ENCODE measurements at places on chromosomes 5 and 9. TPM values are rescaled to one million over a fixed set of nuclear protein-coding genes. Genes with fewer than 3 reads are reported as not detected.

ARID3C gene
- total RNA-seq: not detected

SURF4 gene
- 370 TPM for total RNA-seq

LECT2 gene
- total RNA-seq: not detected

IFNB1 gene
- total RNA-seq: not detected

ALAD gene
- 14.5 TPM for total RNA-seq

SNAPC3 gene
- 26.7 TPM for total RNA-seq

ZDHHC21 gene
- 2.1 TPM for total RNA-seq

DNA sequence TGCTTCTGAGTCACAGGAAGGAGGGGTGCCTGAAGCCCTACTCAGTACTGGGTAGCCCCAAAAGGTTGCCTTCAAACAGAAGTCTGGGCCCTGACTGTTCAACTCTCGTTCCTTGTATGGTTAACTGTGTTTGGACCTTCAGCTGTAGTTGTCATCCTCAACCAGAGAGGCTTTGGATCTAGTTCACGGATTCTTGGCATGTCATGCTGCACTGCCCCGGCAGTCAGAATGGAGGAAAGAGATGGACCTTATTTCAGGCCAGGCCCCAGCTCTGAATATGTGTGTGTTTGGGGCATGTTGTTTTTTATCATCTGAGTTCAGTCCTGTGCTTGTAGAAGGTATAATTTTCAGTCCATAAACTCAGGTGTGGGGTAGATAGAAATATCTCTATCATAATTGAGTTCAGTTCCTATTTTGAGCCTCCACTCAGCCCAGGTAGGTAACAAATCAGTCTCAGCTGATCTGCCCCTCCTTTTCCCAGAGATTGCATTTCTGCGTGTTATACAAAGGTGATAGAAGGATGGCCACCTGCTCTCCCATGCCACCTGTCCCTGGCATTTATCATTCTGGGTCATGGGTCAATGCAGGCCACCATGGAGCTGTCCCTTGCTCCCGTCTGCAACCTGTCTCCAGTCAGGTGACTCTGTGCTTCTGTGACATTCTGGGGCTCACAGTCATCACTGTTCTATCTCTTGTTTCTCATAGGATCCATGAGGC, 127.5 kb upstream of the CPEB4 start:
- DNase-seq: no peak

DNA sequence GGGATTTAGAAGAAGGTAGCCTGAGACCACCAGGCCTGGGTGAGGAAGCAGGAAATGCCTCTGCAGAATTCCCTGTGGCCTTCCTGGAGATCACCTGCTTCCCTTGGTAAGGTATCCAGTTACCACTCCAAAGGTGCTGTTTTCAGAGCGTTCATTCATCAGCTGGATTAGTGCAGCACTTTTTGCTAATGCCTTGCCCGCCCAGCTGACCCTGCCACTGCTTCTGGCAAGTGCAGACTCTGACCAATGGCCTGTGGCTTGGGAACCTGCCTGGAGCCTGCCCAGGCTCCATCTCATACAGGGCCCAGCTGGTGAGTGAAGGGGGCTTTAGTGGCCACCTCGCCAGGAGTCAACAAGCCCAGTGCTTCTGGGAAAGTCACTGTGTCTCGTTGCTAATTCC, 48.6 kb downstream of the FOXI1 start:
- no peak for DNase-seq

GRCh38 chr9:72023596-72023995, 36.8 kb downstream of the C9orf57 start:
- DNase-seq: no peak

DNA sequence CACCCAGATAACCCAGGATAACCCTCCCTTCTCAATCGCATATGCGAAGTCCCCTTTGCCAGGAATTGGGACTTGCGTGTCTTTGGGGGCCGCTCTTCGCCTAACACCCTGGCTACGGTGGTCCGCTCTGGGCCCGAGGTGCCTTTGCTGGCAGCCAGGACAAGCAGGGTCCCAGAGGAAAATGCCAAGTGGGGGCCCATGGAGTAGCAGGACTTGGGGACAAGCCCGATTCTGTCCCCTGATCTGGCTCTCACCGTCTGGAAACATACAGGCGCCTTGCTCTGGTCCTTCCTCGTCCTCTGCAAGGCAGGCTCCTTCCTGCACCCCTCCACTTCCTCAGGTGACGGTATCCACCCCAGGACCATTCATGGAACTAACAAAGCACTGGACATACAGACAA, 78.1 kb upstream of the UNC5A start:
- DNase-seq: no peak

DNA sequence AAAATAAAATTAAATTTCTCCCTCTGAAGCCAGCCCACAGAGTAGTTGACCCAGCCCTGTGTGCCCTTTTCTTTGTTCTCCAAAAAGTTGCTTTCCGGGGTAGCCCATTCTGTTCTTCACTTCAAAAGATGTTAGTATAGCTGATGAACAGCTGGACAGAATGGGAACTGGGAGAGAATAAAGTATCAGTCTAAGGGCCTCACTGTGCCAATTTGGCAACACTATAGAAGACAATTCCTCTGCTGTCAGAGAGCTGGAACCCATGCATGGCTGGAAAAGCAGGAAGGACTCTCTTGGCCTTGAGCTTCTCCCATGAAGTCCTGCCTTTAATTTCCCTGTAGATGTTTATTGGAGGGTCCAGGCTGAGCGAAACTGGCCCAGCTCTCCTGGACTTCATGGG, 11.0 kb upstream of the TNFSF8 start:
- no peak for DNase-seq

DNA sequence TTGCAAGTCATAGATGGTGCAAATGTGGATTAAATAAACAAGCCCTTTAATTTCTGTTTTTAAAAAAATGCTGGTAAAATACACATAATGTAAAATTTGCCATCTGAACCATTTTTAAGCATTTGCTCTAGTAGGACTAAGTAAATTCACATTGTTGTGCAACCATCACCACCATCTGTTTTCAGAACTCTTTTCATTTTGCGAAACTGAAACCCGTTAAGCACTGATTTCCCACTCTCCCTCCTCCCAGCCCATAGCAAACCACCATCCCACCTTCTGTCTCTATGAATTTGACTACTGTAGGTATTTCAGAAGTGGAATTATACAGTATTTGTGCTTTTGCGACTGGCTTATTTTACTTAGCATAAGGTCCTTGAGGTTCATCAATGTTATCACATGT, 103.3 kb upstream of the CNTLN start:
- DNase-seq: no peak

DNA sequence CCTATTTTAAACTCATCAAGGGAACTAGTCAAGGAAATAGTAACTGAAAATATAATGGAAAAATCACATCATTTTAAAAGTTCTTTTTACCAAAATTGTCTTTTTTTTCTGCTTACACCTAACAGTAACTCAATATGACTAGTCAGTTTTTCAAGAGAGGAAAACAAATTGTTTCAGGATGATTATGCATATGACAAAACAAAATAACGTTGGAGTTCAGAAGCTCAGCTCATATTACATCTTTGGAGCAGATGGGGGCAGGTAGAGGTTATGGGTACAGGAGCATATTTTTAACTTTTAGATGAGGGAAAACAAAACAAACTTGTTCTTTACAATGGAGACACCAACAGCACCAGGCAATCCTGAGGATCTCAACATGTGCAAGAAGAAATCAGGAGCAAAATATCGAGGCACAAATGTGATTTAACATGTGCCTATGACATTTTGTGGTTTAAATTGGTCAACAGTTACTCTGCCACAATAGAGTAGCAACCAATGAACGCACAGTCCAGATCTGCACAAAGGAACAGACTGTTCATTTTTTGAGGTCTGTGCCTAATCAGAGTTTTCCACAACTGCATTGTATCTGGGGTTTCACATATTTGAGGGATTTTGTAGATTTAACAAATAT, 659.0 kb downstream of the ANXA1 start:
- DNase-seq: no peak

DNA sequence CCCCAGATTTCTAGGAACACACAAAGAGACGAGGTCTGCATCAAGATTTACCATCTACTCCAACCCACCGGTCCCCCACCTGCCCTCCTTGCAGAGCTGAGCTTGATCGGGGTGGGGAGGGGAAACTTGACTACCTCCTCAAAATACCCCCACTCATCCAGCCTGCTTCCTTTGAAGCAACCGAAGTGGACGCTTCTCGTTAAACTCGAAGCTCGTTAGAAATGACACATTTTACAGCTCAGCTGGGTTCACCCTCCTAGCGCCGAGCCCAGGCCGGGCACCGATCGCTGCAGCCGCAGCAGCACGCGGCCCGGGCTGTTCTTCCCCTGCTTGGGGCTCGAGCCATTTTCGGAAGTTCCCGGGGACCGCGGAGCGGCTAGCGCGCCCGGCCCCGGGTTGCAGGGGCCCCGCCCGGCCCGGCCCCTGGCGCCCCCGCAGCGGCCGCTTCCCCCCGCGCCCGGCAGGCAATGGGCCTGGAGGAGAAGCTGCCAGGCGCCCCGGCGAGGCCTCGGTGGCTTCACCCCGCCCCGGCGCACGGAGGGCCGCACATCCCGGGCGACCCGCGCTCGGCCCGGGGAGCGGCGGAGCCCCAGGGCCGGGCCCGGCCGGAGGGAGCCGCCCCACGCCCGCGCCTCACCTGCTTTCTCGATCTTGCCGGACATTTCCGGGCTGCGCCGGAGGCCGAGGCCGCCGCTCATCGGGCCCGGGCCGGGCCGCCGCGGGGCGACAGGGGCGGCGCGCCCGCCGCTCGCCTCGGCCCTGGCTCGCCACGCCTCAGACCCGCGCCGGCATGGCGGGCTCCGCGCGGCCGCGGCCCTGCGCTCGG, 530 bp downstream of the RAPGEF1 start:
- no peak for DNase-seq

DNA sequence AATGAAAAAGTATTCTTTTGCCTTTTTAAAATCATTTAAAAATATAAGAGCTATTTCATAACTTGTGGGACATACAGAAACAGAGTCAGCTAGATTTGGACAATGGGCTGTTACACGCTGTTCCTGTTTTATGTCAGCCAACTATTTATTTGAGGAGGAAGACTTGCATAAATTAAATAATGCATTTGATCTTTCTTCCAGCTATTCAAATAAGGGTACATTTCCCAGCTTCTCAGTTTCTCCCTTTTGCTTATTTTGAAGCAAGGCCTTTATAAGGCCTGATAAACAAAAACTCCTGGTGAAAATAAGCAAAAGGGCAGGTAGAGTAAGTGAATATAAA, 6.5 kb downstream of the STOM start:
- no peak for DNase-seq

GRCh38 chr5:142572006-142572405, 113.9 kb downstream of the FGF1 start:
- no peak for DNase-seq

- DNase-seq: peak; percentile 14
Observed at GRCh38 chr5:8864053-8864452, 681.8 kb downstream of the SEMA5A start.

DNA sequence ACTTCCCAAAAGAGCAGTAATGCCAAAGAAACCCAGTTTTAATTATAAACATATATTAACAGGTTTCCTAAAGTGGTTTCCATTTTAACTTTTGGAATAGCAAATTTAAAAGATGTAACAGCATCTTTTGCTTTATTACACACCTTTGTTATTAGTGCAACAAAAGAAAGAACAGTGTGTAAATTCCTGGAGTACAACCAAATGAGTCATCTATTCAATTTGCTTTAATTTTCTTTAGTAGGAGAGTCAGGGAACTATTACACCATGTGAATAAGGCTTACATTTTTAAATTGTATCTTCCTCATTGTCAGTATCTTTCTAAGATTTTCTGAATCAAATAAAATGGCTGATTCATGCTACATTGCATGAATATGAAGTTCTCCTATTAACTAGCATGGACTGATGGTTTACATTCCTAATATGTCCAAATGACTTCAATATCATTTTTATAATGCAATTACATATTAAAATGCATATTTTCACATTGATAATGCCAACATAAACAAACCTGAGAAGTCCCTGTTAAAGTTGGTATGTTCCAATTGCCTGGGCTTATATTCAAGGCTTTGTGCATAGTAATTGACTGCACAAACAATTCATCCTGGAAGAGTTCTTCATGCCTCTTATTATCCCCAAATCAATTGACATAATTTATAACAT, 22.5 kb downstream of the EDIL3 start:
- no peak for DNase-seq

GRCh38 chr5:107232788-107233187, 437.9 kb downstream of the EFNA5 start:
- DNase-seq: no peak

GRCh38 chr5:57175551-57176309, 1.9 kb downstream of the GPBP1 start:
- DNase-seq: no peak

All from Caki2 (cell line).